ENCODE measurements at places on chromosomes 7 and 10. TPM values are rescaled to one million over a fixed set of nuclear protein-coding genes. Genes with fewer than 3 reads are reported as not detected.

ADRB1 gene
- polyA plus RNA-seq: 0.62 TPM

GRM3 gene
- not detected for polyA plus RNA-seq

LRRC18 gene
- polyA plus RNA-seq: not detected

GRCh38 chr7:79489371-79489770 lies 35.9 kb upstream of the MAGI2 start:
- no peak for DNase-seq

GRCh38 chr7:26372249-26372648 lies 80.6 kb downstream of the SNX10 start:
- no peak for DNase-seq

DNA sequence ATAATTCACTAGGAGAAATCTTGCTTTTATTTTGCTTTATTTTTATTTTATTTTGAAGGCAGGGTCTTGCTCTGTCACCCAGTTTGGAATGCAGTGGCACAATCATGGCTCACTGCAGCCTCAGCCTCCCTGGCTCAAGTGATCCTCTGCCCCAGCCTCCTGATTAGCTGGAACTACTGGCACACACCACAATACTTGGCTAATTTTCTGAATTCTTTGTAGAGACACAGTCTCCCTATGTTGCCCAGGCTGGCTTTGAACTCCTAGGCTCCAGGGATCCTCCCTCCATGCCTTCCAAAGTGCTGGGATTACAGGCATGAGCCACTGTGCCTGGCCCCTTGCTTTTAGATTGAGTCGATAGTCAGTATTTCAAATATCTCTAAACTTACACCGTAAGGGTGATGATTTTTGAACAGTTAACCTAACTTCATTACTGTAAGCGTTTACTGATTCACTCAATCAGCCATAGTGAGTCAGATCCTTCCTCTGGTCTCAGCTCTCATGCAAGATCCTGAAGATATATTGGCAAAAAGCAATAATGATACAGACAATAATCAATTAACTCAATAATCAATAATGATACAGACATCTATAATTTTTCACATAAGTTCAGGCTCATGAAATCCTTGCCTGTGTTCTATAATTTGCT lies 239.5 kb downstream of the KIAA1217 start:
- no peak for DNase-seq

DNA sequence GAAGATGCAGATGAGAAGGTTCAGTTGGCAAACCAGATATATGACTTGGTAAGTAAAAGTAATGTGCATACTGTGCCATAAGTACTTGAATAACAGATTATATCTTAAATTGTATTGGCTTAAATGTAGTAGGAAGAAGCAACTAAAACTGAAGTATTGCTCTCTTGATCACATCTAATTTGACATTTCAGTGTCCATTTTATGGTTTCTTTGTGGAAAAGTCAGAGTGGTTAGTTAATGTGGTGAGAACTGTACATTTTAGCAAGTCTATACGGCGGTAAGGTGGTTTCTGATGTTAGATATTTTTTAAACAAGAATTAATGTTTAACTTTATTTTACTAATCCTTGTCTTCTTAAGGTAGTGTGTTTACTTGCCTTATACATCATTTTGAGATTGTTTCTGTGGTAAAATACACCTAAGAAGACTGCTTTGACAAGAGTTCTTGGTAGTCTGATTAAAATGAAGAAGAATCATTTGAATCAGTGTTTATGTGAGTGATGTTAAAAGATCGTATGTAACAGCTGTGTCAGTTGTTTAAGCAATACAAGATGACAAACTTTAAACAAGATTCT lies 5.1 kb downstream of the ING3 start:
- no peak for DNase-seq

DNA sequence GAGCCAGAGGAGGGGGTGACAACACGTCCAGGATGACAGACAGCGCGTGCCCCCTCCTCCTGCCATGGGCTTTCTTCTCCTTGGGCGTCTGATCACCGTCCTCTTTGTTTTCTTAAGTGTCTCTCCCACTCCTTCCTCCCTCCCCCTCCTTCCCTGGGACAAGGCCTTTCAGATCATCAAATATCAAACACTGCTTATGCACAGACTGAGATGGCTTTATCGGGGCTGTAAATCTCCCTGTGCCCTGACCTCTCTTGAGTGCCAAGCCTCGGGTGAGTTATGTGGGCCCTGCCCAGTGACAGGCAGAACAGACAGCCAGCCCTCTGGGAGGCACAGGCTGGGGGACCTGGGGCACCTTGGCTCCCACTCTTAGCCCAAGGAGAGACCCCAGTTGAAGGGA lies 116.4 kb downstream of the C10orf105 start:
- DNase-seq: no peak

ACSL5 gene
- 0.15 TPM for polyA plus RNA-seq

ZNF804B gene
- not detected for polyA plus RNA-seq
